Mesendoderm (in vitro differentiated cells): ENCODE measurements at places on chromosomes 5 and 9.

GRCh38 chr5:83097689-83098231 lies 20.4 kb downstream of the XRCC4 start:
- H3K27ac ChIP-seq, result no peak overlapping the region
- no peak overlapping the region for H3K4me3 ChIP-seq
- no peaks in the 10 kb centered on the region for H3K4me1 ChIP-seq
- no peaks in the 10 kb centered on the region for H3K27me3 ChIP-seq
- DNase-seq, result no peak
- no peaks in the 10 kb centered on the region for H3K36me3 ChIP-seq

- DNase-seq, result no peak
- no peak overlapping the region for H3K4me3 ChIP-seq
- no peaks in the 10 kb centered on the region for H3K36me3 ChIP-seq
- no peak overlapping the region for H3K27ac ChIP-seq
Observed at GRCh38 chr5:110663525-110663924, 62.9 kb downstream of the TMEM232 start.

DNA sequence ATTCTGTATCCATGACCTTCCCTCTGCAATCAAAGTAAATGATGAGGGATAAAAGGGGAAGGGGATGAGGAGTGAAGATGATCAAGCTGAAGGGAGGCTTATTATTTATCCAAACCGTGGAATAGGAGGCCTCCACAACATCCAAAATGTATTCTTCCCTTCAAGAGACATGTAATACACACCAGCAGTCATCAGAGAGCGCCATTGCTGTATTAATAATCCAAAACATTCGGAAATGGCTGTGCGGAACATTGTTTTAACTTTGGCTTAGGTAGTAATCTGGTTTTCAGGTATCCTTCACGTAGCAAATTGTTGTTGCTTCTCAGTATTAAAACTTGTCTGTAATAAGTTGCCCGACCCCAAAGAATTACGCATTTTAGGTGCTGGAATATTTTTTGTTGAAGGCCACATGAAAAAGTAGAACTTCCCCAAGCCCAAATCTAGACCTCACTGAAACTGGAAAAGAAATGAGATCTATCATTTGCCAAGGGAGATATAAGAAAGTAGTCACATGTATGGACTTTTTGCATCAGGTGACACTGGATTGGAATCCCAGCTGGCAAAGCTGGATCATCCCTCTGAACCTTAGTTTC lies 2.6 kb upstream of the BOD1 start:
- H3K27ac ChIP-seq, result no peak overlapping the region
- H3K27me3 ChIP-seq, result no peaks in the 10 kb centered on the region

DNA sequence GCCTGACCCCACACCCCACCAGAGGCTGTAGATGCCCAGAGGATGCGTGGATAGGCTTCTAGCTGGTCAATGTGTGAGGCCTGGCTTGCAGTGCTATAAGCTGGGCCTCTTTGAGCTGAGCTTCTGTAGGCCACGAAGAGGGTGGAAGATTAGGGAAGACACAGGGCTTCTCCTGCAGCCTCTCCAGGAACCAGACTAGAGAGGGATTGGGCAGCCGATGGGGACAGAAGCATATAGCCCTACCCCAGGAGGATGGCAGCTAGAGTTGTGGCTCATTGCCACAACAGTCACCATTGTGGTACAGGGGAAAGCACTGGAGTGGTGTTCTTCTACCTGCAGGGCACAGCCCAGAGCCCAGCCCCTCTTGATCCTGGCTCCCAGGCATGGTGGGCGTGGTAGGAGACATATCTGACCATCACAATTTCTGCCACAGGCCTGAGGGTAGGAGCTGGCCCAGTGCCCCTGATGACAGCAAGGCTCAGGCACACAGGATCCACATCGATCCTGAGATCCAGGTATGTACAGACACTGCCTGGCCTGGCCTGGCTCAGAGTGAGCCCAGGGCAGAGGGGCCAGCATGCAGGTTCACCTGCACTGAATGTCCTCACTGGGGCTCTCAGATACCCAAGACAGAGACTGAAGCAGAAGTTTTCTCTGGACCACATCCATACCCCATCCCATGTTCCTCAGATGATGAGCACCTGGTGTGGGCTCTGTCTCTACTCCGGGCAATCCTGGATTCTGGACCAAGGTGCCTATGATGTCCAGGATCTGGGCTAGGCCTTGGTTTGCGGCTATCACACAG lies 8.7 kb downstream of the PDLIM4 start:
- no peaks in the 10 kb centered on the region for H3K27me3 ChIP-seq
- no peaks in the 10 kb centered on the region for H3K36me3 ChIP-seq
- no peak overlapping the region for H3K4me3 ChIP-seq
- no peaks in the 10 kb centered on the region for H3K4me1 ChIP-seq

- DNase-seq, result no peak
- H3K4me3 ChIP-seq, result no peak overlapping the region
- no peaks in the 10 kb centered on the region for H3K4me1 ChIP-seq
Observed at GRCh38 chr5:179258001-179258921, 87.0 kb downstream of the ADAMTS2 start.

DNA sequence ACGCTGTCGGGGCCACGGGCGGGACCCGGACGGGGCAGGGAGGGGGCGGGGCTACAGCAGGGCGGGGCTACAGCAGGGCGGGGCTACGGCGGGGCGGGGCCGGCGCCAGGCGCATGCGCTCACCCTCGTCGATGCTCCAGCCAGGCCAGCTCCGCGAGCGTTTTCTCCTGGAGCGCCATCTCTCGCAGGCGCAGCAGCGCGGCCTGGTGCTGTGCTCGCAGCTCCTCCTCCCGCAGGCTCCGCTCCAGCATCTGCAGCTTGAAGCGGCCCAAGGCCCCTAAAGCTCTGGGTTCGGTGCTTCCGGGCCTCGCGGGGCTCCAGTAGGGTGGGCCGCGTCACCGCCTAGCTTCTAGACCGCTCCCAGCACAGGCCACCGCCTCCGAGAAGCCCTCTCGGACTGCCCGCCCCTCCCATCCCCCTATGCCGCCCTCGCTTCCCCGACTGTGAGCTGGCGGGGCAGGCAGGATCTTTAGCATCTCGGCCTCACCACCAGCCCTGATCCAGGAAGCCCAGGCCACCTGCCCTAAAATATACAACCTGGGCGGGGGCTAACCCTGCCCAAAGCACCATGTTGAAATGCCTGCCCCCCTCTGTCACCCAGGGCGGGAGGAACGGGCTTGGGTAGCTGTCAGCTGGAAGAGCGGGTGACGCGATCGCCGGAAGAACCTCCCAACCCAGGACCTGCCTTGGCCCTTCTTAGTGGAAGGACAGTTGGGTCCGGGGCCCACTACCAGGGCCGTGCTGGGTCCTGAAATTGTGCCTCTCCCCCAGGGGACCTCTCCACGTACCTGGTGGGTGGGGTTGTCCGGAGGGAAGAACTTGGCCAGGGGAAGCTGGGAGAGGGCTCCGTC lies 21.9 kb upstream of the QSOX2 start:
- no peaks in the 10 kb centered on the region for H3K27me3 ChIP-seq
- no peak overlapping the region for H3K27ac ChIP-seq
- no peaks in the 10 kb centered on the region for H3K4me1 ChIP-seq
- peak; percentile 90 for DNase-seq
- H3K36me3 ChIP-seq, result no peaks in the 10 kb centered on the region
- H3K4me3 ChIP-seq, result peak overlapping the region; percentile 22

DNA sequence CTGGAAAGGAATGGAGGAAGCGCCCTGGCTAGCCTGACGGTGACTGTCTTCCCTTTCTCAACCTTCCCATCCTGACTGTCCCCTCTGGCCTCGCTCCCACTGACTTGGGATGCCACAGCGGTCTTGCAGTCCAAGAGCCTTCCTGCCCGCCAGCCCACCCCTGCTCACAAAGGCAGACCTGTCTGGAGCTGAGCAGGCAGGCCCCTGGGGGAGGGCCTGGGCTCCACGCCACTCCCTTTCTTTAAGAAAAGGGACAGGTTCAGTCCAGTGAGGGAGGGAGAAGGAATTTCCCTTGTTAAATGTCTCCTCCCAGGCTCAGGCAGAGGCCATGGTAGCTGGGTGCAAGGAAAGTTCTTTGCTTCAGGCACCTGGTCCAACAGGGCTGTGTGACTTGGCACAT lies 18.1 kb downstream of the FGF1 start:
- peaks cover 3% of the 10 kb centered on the region for H3K4me1 ChIP-seq
- no peak for DNase-seq
- no peaks in the 10 kb centered on the region for H3K36me3 ChIP-seq
- H3K27ac ChIP-seq, result no peak overlapping the region
- H3K4me3 ChIP-seq, result no peak overlapping the region

GRCh38 chr5:6572825-6573380 lies 59.9 kb downstream of the NSUN2 start:
- H3K27me3 ChIP-seq, result no peaks in the 10 kb centered on the region
- H3K4me3 ChIP-seq, result no peak overlapping the region
- no peak overlapping the region for H3K27ac ChIP-seq

- no peaks in the 10 kb centered on the region for H3K27me3 ChIP-seq
- peaks cover 5% of the 10 kb centered on the region for H3K4me1 ChIP-seq
- peak overlapping the region; percentile 78 for H3K27ac ChIP-seq
- H3K4me3 ChIP-seq, result no peak overlapping the region
- H3K36me3 ChIP-seq, result no peaks in the 10 kb centered on the region
- peak; percentile 81 for DNase-seq
Observed at GRCh38 chr9:4237748-4238511, 61.9 kb downstream of the GLIS3 start.

DNA sequence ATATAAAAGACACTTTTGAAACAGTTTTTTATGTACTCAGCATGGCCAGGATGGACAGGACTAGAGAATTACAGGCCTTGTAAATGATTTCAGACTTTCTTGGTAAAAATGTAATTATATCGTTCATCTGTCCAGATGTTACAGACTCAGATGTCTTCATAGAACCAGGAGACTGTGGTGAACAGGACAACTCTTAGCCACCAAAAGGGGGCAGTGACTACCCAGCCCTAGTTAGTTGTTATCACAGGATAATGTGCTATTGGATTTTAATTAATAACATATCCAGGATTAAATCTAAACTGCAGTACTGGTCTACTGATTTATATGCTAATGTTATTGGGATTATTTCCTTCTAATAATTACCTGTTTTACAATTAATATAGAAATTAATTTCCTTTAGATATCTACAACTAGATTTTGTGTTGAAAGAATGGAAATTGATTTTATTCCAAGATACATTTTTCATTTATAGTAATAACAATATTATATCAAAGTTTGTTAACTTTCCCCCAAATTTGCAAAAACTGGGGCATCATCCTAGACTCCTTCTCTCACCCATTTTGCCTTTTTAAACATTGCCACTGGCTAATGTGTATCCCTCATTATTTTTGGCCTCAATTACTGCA lies 99.4 kb downstream of the MTREX start:
- H3K4me3 ChIP-seq, result no peak overlapping the region

GRCh38 chr5:172395483-172395882 lies 58.8 kb downstream of the SH3PXD2B start:
- DNase-seq, result no peak
- H3K4me3 ChIP-seq, result no peak overlapping the region
- H3K27ac ChIP-seq, result no peak overlapping the region
- no peaks in the 10 kb centered on the region for H3K27me3 ChIP-seq
- peaks cover 5% of the 10 kb centered on the region for H3K36me3 ChIP-seq

GRCh38 chr9:96085491-96086143 lies 210.1 kb downstream of the ERCC6L2 start:
- no peak overlapping the region for H3K27ac ChIP-seq
- no peak for DNase-seq
- H3K36me3 ChIP-seq, result no peaks in the 10 kb centered on the region
- peaks cover 12% of the 10 kb centered on the region for H3K4me1 ChIP-seq
- no peaks in the 10 kb centered on the region for H3K27me3 ChIP-seq

- H3K4me3 ChIP-seq, result no peak overlapping the region
- no peaks in the 10 kb centered on the region for H3K4me1 ChIP-seq
- no peaks in the 10 kb centered on the region for H3K27me3 ChIP-seq
- H3K27ac ChIP-seq, result no peak overlapping the region
- H3K36me3 ChIP-seq, result no peaks in the 10 kb centered on the region
- peak; percentile 81 for DNase-seq
Observed at GRCh38 chr5:170479484-170479883, 24.3 kb upstream of the KCNIP1 start.

- no peaks in the 10 kb centered on the region for H3K4me1 ChIP-seq
- no peak overlapping the region for H3K27ac ChIP-seq
- H3K27me3 ChIP-seq, result no peaks in the 10 kb centered on the region
- H3K4me3 ChIP-seq, result no peak overlapping the region
Observed at GRCh38 chr9:77616191-77616590, 31.9 kb downstream of the GNA14 start.

DNA sequence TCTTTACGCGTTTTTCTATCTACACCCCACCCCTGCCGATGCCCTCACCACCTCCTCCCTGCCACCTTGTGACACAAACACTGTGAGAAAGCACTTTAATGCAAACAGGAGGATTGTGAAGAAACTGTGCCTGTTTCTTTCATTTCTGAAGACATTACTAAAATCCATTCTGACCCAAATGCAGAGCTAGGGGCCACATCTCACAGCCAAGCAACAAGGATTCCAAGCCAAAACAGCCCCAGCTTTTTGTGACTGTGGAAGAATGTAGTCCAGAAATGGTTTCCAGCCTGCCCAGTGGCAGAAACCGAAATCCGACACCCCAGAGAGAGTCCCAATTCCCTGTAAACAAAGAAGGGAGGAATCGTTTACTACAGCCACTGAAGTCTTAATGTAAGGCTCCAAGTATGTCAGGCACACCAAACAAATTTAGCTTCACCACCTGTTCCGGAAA lies 190.9 kb downstream of the TTC39B start:
- H3K4me1 ChIP-seq, result peaks cover 5% of the 10 kb centered on the region
- no peak overlapping the region for H3K27ac ChIP-seq
- H3K27me3 ChIP-seq, result no peaks in the 10 kb centered on the region
- H3K36me3 ChIP-seq, result no peaks in the 10 kb centered on the region

DNA sequence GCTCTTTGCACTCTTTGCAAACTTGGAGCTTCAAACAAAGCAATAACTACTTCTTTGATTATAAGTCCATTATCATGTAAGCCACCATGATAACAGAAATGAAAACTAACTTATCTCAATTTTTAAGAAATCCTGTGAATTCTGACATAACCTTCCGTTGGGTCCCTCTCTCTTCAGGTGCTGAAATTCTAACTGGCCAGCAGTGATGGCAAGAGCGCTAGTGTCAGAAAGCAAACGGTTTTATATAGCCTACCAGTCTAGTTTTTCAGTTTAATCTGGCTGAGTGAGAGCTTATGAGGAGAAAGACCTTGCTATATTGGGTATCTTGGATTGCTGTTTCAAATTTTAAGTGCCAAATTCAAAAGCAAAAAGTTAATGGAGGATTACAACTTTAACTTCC lies 13.4 kb downstream of the NFIB start:
- no peak for DNase-seq
- H3K27me3 ChIP-seq, result no peaks in the 10 kb centered on the region
- H3K4me3 ChIP-seq, result no peak overlapping the region
- no peak overlapping the region for H3K27ac ChIP-seq
